Activated CD8-positive, alpha-beta memory T cell treated with anti-CD3 and anti-CD28 coated beads, Interleukin-2, amount 50 U/mL, for 48 hours (primary cell): ENCODE measurements at places on chromosomes 12 and 14.

GRCh38 chr12:12822886-12823285 lies 9.7 kb downstream of the DDX47 start:
- DNase-seq: no peak

GRCh38 chr14:68978172-68978911 lies 760 bp downstream of the ACTN1 start:
- peak; percentile 80 for DNase-seq

DNA sequence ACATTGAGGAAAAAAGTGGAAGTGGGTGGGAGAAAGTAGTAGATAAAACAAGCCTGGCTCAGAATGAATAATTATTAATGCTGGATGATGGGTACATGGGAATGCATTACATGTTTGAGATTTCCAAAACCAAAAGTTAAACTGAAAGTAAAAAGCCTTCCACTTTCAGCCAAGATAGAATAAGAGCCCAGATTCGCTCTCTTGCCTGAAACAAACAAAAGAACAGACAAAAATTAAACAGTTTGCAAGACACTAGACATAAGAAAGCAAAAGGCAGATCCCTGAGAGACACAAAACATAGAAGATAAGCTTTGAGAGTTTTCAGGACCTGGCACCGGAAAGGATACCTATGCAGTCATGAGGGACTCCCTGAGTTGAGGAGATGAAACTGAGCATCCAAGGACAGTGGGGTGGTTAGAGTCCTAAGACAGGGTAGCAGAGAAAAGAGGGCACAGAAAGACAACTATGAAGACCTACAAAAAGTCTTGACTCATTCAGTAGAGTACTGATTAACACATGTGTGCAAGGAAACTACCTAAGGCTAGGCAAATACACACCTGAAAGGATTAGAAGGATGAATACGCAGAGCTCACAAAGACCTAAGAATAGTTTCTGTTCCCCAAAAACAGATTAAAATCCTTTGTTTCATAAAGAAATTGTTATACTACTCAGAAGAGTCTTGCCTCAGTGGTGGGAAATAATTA lies 54.1 kb downstream of the CEP83 start:
- DNase-seq: no peak

- DNase-seq: peak; percentile 63
Observed at GRCh38 chr14:98136012-98136789, 1135.8 kb downstream of the BCL11B start.

GRCh38 chr12:52899338-52900035 lies 5.4 kb downstream of the KRT8 start:
- no peak for DNase-seq

DNA sequence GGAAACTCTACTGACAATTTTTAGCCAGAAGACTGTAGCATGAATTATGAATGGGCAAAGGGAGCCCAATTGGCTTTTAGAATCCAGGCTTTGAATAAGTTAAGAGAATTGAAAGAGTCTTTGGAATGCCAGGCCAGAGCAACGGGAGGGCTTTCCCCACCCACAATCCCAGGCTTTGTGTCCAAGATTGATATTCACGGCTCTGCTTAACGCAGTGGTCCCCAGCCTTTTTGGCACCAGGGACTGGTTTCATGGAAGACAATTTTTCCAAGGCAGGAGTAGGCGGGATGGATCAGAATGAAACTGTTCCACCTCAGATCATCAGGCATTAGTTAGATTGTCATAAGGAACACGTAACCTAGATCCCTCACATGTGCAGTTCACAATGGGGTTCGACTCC lies 79.6 kb downstream of the EPS8 start:
- DNase-seq: no peak
